ENCODE measurements at places on chromosomes 2 and 18. TPM values are rescaled to one million over a fixed set of nuclear protein-coding genes. Genes with fewer than 3 reads are reported as not detected.

Gene RAB6D
- not detected for total RNA-seq

Gene SLC4A5
- total RNA-seq: 0.14 TPM

Gene BUB1
- 4.8 TPM for total RNA-seq

Gene AQP4
- total RNA-seq: not detected

Gene HOXD12
- total RNA-seq: not detected

Gene SMC6
- 18.3 TPM for total RNA-seq

Gene RTKN
- total RNA-seq: 11.1 TPM

Gene SMAD7
- total RNA-seq: 20.9 TPM

Gene NRBP1
- total RNA-seq: 89.6 TPM

Gene UGT1A3
- not detected for total RNA-seq

Gene KCNG2
- 4.7 TPM for total RNA-seq

Gene FLACC1
- 0.74 TPM for total RNA-seq

Gene THSD7B
- total RNA-seq: 0.09 TPM

Gene GALNT13
- total RNA-seq: 17.2 TPM

Gene LIMS3
- 5.2 TPM for total RNA-seq

Gene SERPINB12
- not detected for total RNA-seq

Gene LANCL1
- 31.3 TPM for total RNA-seq

Gene PLGLB1
- total RNA-seq: 1.8 TPM

Gene FMNL2
- 20.8 TPM for total RNA-seq

Gene PAIP2B
- total RNA-seq: 0.85 TPM

Gene ALK
- under 0.01 TPM for total RNA-seq

Gene ARHGEF33
- total RNA-seq: 0.74 TPM

Gene KIF5C
- 0.09 TPM for total RNA-seq

Gene ANTXR1
- total RNA-seq: 262 TPM

Gene ERMN
- total RNA-seq: not detected

Gene NEB
- 0.18 TPM for total RNA-seq

Gene HRH4
- total RNA-seq: under 0.01 TPM

Gene SP5
- total RNA-seq: not detected

Gene MRO
- 0.18 TPM for total RNA-seq

Gene PRKAG3
- not detected for total RNA-seq

Gene KDM3A
- 27.8 TPM for total RNA-seq

Gene ANAPC1
- 44.6 TPM for total RNA-seq

Gene DYSF
- 0.65 TPM for total RNA-seq

Gene CRYGC
- not detected for total RNA-seq

Gene GLI2
- total RNA-seq: 11.3 TPM

Gene GPBAR1
- total RNA-seq: 0.37 TPM

Gene C1QL2
- total RNA-seq: not detected

Gene SNTG2
- not detected for total RNA-seq

Gene ZRANB3
- total RNA-seq: 7.6 TPM

Gene PLCL1
- 1.1 TPM for total RNA-seq

Gene STPG4
- 0.37 TPM for total RNA-seq

Gene BCL11A
- total RNA-seq: 0.14 TPM

Gene CCT4
- 133 TPM for total RNA-seq

Gene RUFY4
- total RNA-seq: not detected

Gene ABCG8
- total RNA-seq: not detected

Gene COA5
- 39.7 TPM for total RNA-seq

Gene MAPRE3
- total RNA-seq: 3.1 TPM

Gene MARCHF4
- 0.28 TPM for total RNA-seq

Gene TGFA
- 0.28 TPM for total RNA-seq

Gene RNF138
- total RNA-seq: 14.4 TPM

Gene LRRTM1
- total RNA-seq: not detected

Gene FASTKD2
- 36.3 TPM for total RNA-seq

Gene FTCDNL1
- 1.00 TPM for total RNA-seq

Gene COLEC11
- total RNA-seq: 0.57 TPM

Gene TCF23
- not detected for total RNA-seq

Gene ANKRD53
- 0.37 TPM for total RNA-seq

Gene RAX
- not detected for total RNA-seq

Gene IGFBP5
- total RNA-seq: 928 TPM
